Activated CD4-positive, alpha-beta T cell treated with anti-CD3 and anti-CD28 coated beads, Interleukin-2, amount 10 ng/mL, durations not matched to agents 24 days and 14 days (primary cell): ENCODE measurements at places on chromosomes 4 and X. TPM values are rescaled to one million over a fixed set of nuclear protein-coding genes. Genes with fewer than 3 reads are reported as not detected.

CLCN3 gene
- total RNA-seq: 26.6 and 28.1 TPM in 2 replicates

GAGE12F gene
- not detected in 2 replicates for total RNA-seq

ZNF732 gene
- not detected in 2 replicates for total RNA-seq

NLGN4X gene
- not detected in 2 replicates for total RNA-seq

GAGE12C gene
- total RNA-seq: not detected in 2 replicates

C4orf36 gene
- not detected in 2 replicates for total RNA-seq

DCHS2 gene
- total RNA-seq: not detected in 2 replicates

IGSF1 gene
- not detected in 2 replicates for total RNA-seq

ADGRG2 gene
- total RNA-seq: not detected in 2 replicates

RNF175 gene
- not detected in 2 replicates for total RNA-seq

FRG2 gene
- total RNA-seq: not detected in 2 replicates

RAP1GDS1 gene
- total RNA-seq: 54.7 and 60.2 TPM in 2 replicates

RTL5 gene
- 0.19 and 0.21 TPM in 2 replicates for total RNA-seq

CSN3 gene
- not detected in 2 replicates for total RNA-seq

MGARP gene
- total RNA-seq: 0.14 and 0.21 TPM in 2 replicates

PLAC8 gene
- total RNA-seq: 41.2 and 41.4 TPM in 2 replicates

FGFR3 gene
- 0.30 and 0.38 TPM in 2 replicates for total RNA-seq

ADGRG4 gene
- total RNA-seq: not detected in 2 replicates

MFAP3L gene
- 0.12 and 1.1 TPM in 2 replicates for total RNA-seq

KCTD8 gene
- total RNA-seq: not detected in 2 replicates

NPY5R gene
- total RNA-seq: not detected in 2 replicates

VSIG1 gene
- total RNA-seq: 0.58 TPM in 1 of 2 replicates, not detected in the other

SASH3 gene
- 115 and 116 TPM in 2 replicates for total RNA-seq

ESX1 gene
- not detected in 2 replicates for total RNA-seq

CDS1 gene
- total RNA-seq: not detected in 2 replicates

STK32B gene
- not detected in 2 replicates for total RNA-seq

CXorf49 gene
- total RNA-seq: not detected in 2 replicates
